ENCODE measurements at places on chromosomes 5 and 9.

DNA sequence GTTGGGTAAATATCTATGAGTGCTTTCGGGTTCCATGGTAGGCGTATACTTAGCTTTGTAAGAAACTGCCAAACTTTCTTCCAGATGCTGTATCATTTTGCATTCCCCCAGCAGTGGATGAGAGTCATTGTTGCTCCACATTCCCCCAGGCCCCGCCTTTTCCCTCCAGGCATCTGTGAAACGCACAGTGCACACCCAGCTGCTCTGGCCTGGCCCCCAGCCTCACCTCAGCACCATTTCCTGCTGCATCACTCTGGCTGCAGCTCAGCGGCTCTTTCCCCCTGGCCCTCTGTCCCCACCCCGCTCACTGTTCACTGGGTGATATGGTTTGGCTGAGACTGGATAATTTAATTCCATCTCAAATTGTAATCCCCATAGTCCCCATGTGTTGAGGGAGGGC, 76.6 kb upstream of the SPTLC1 start:
- H3K4me3 ChIP-seq = no peak overlapping the region
- no peaks in the 10 kb centered on the region for H3K4me1 ChIP-seq
- peaks cover 39% of the 10 kb centered on the region for H3K27me3 ChIP-seq
- no peak overlapping the region for H3K27ac ChIP-seq
- no peaks in the 10 kb centered on the region for H3K36me3 ChIP-seq

GRCh38 chr9:27861887-27862286, 288.6 kb upstream of the C9orf72 start:
- H3K36me3 ChIP-seq = no peaks in the 10 kb centered on the region
- peaks cover 5% of the 10 kb centered on the region for H3K27me3 ChIP-seq
- no peaks in the 10 kb centered on the region for H3K4me1 ChIP-seq
- no peak for DNase-seq
- H3K27ac ChIP-seq = no peak overlapping the region
- H3K4me3 ChIP-seq = no peak overlapping the region

- H3K4me1 ChIP-seq = peaks cover 95% of the 10 kb centered on the region
- no peaks in the 10 kb centered on the region for H3K27me3 ChIP-seq
- no peaks in the 10 kb centered on the region for H3K36me3 ChIP-seq
- H3K4me3 ChIP-seq = no peak overlapping the region
- no peak for DNase-seq
- H3K27ac ChIP-seq = peak overlapping the region; percentile 95
Observed at GRCh38 chr9:133132174-133132573, 11.1 kb upstream of the RALGDS start.

GRCh38 chr5:54616031-54616430, 98.5 kb downstream of the SNX18 start:
- H3K4me1 ChIP-seq = peaks cover 16% of the 10 kb centered on the region
- H3K36me3 ChIP-seq = no peaks in the 10 kb centered on the region
- peak; percentile 21 for DNase-seq
- H3K27ac ChIP-seq = no peak overlapping the region
- no peak overlapping the region for H3K4me3 ChIP-seq

GRCh38 chr5:10133830-10134229, 115.9 kb downstream of the ATPSCKMT start:
- no peak overlapping the region for H3K27ac ChIP-seq
- H3K4me1 ChIP-seq = no peaks in the 10 kb centered on the region
- DNase-seq = no peak
- H3K27me3 ChIP-seq = no peaks in the 10 kb centered on the region
- no peaks in the 10 kb centered on the region for H3K36me3 ChIP-seq
- no peak overlapping the region for H3K4me3 ChIP-seq

GRCh38 chr5:159913501-159913900, 2.8 kb upstream of the ADRA1B start:
- DNase-seq = no peak
- H3K27me3 ChIP-seq = peaks cover 22% of the 10 kb centered on the region
- H3K36me3 ChIP-seq = no peaks in the 10 kb centered on the region
- H3K27ac ChIP-seq = no peak overlapping the region
- peaks cover 24% of the 10 kb centered on the region for H3K4me1 ChIP-seq

DNA sequence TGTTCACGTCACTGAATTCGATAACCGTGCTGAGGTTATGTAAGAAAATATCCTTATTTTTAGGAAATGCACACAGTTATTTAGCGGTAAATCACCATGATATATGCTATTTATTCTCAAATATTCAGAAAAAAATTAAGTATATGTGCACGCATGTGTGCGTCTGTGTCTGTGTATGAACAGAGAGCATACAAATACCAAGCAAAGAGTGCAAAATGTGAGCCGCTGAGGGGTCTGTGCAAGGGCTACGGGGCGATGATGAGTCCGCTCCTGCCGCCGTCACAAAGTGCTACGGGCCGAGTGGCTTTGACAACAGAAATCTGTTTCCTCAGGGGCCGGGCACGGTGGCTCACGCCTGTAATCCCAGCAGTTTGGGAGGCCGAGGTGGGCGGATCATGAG, 6.9 kb upstream of the UCK1 start:
- H3K36me3 ChIP-seq = no peaks in the 10 kb centered on the region
- no peak for DNase-seq
- H3K27ac ChIP-seq = no peak overlapping the region

DNA sequence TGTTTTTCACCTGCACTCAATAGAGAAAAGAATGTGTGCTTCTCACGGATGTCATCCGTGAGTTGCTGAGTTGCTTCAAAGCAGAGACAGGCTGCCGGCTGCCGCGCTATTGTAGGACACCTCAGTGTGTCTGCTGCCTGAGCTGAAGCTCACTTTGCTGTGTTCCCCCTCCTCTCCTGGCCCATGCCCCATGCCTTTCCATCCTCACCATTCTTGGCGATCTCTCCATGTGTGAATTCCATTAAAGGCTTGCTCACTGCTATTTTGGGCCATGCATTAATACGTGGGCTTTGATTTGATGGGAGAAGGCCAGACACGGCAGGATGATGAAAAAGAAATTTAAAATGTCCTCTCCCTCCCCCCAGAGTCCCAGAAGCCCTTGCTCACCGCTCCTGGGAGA, 14.5 kb downstream of the ADAM19 start:
- H3K4me3 ChIP-seq = peak overlapping the region; percentile 31
- no peaks in the 10 kb centered on the region for H3K27me3 ChIP-seq

DNA sequence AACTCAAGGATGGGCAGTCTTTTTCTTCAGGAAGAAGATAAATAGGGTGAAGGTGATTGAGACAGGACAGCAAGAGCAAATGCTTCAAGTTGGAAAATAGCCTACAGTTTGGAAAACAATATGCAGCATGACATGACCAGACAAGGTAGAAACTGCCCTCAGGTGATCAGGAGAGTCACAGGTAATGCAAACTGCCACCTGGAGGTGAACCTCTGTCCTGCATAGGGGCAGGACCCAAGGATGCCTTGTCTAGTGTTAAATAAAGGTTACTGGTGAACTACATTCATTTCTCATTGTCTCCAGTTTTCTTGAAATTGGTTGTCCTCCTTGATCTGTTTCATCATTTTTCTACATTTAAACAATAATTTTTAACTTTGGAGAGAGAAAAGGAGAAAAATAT, 232.1 kb downstream of the SEMA5A start:
- H3K4me3 ChIP-seq = no peak overlapping the region
- no peaks in the 10 kb centered on the region for H3K4me1 ChIP-seq
- no peak overlapping the region for H3K27ac ChIP-seq

DNA sequence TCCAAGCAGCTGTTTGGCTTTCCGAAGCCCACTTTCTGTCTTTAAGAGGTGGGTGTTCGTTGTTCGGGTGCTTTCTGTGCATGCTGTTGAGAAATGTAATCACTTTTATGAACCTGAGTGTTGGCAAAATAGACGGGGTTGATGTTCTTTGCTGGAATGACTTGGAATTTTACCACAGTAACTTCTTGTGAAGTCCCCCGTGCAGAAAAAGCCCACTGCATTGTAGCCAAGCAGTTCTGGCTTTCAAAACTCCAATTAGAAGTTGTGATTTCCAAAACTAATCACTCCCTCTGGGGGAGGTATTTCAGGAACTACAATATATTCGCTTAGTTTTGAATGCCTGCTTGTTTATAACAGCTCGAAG, 111.1 kb downstream of the PAM start:
- peak overlapping the region; percentile 78 for H3K4me3 ChIP-seq
- DNase-seq = no peak
- peaks cover 88% of the 10 kb centered on the region for H3K4me1 ChIP-seq
- H3K36me3 ChIP-seq = peaks cover 9% of the 10 kb centered on the region
- peak overlapping the region; percentile 95 for H3K27ac ChIP-seq

DNA sequence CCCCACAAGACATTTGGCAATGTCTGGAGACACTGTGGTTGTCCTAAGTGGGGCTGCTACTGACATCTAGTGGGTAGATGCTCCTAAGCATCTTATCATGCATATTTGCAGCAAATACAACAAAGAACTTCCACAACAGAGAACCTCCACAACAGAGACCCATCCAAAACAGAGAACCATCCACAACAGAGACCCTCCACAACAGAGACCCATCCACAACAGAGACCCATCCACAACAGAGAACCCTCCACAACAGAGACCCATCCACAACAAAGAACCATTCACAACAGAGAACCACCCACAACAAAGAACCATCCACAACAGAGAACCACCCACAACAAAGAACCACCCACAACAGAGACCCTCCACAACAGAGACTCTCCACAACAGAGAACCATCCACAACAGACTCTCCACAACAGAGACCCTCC, 32.8 kb downstream of the ARPC5L start:
- H3K27ac ChIP-seq = no peak overlapping the region
- DNase-seq = no peak
- no peaks in the 10 kb centered on the region for H3K4me1 ChIP-seq
- no peaks in the 10 kb centered on the region for H3K27me3 ChIP-seq

DNA sequence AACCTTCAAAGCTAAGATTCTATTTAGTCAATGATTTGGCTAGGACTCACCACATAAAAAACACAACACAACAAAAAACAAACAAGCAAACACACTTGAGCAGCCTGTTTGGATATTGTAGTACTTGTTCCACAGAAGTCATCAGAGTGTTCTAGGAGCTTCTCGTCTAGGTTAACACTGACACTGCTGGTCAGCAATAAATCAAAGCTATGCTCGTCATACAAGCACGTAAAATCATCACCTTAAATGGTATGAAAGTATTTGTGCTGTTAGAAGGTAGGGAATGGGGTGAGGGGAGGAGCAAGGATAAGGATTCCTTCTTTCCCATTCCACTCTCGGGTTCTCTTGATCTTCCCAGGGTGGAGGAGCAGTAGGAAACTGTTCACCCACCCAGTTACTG, 88.0 kb downstream of the ARL15 start:
- H3K36me3 ChIP-seq = no peaks in the 10 kb centered on the region
- no peaks in the 10 kb centered on the region for H3K27me3 ChIP-seq
- H3K27ac ChIP-seq = no peak overlapping the region
- DNase-seq = no peak

DNA sequence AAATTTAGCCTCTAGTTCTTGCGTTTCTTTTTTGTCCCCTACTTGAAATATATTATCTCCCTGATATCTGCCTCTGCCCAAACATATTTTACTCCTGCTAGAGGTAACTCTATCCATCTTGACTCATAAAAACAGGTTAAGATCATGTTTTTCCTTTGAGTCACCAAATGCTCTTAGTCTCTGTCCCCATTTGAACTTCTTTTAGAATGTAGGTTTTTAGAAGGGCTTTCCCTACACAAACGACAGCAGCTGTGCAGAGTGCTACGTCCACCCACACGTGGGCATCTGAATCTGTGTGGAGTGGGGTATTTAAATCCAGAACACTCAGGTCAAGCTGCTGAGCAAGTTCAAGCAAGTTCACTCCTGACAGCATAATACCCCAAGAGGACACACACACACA, 2.2 kb downstream of the HSD17B3 start:
- H3K4me3 ChIP-seq = no peak overlapping the region
- no peak overlapping the region for H3K27ac ChIP-seq
- no peak for DNase-seq
- no peaks in the 10 kb centered on the region for H3K4me1 ChIP-seq

GRCh38 chr5:24177821-24178220, 467.0 kb downstream of the CDH10 start:
- H3K36me3 ChIP-seq = no peaks in the 10 kb centered on the region
- H3K4me1 ChIP-seq = no peaks in the 10 kb centered on the region
- no peak for DNase-seq
- H3K27ac ChIP-seq = no peak overlapping the region
- no peaks in the 10 kb centered on the region for H3K27me3 ChIP-seq

GRCh38 chr5:79582186-79582585, 30.1 kb upstream of the TENT2 start:
- no peak for DNase-seq
- H3K4me1 ChIP-seq = no peaks in the 10 kb centered on the region
- H3K36me3 ChIP-seq = no peaks in the 10 kb centered on the region
- H3K27ac ChIP-seq = no peak overlapping the region
- H3K4me3 ChIP-seq = no peak overlapping the region

- no peak overlapping the region for H3K27ac ChIP-seq
- no peak overlapping the region for H3K4me3 ChIP-seq
- no peaks in the 10 kb centered on the region for H3K36me3 ChIP-seq
- no peak for DNase-seq
Observed at GRCh38 chr5:90956511-90957097, 398.0 kb downstream of the ADGRV1 start.

DNA sequence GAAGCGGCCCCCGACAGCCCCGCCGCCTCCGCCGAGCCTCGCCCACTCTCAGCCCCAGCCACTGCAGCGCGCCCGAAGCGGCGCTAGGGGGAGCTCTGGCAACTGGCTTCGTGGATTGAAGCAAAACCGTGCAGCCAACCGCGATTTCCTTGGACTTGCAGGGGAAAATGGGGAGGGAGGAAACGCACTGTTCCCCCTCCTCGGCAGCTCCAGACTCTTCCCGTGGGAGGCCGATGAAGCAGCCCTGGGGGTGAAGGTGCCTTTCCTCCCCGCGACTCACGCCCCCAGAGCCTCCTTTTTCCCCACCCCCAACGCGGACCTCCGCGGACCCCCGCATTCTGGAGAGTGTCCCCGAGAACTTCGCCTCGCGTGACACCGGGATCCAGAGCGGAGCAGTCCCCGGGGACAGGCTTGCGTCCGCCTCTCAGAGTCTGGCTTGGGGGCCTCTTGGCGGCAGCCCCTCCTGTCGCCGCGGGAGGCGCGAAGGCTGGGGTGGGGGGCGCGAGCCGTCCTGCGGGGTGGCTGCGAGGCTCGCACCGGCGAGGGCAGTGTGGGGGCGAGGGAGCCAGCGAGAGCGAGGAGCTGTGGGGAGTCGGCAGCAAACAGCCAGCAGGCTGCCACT, 3.8 kb downstream of the IER5L start:
- no peaks in the 10 kb centered on the region for H3K27me3 ChIP-seq
- H3K36me3 ChIP-seq = no peaks in the 10 kb centered on the region
- H3K4me3 ChIP-seq = peak overlapping the region; percentile 92

DNA sequence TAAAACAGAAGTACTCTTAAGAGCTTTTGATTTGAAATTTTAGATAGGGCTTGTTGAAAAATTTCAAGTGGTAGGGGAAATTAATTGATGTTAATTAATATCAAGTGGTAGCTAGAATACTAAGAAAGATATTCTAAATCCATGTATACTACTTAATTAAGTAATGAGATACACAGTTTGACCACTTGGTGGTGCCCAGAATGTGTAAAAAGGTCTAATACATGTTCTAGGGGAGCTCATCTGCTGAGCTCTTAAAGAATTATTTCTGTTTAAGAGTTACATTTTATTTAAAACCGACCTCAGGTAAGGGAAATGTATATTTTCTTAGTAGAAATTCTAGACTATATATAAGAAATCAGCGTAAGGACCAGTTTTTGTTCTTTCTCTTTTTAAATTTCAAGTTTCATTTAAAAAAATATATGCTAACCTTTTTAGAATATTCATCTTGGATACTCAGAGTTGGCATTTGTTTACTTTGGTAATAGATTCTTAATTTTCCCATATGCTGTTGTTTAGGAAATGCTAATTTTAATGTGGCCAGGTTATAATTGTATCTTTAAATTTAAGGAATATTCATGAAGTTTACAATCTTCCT, 61.5 kb downstream of the LNPEP start:
- no peaks in the 10 kb centered on the region for H3K27me3 ChIP-seq
- H3K27ac ChIP-seq = no peak overlapping the region
- peaks cover 65% of the 10 kb centered on the region for H3K36me3 ChIP-seq
- no peak for DNase-seq
- H3K4me3 ChIP-seq = no peak overlapping the region
- H3K4me1 ChIP-seq = peaks cover 6% of the 10 kb centered on the region
